ENCODE measurements at places on chromosomes 12 and 14. TPM values are rescaled to one million over a fixed set of nuclear protein-coding genes. Genes with fewer than 3 reads are reported as not detected.

DNA sequence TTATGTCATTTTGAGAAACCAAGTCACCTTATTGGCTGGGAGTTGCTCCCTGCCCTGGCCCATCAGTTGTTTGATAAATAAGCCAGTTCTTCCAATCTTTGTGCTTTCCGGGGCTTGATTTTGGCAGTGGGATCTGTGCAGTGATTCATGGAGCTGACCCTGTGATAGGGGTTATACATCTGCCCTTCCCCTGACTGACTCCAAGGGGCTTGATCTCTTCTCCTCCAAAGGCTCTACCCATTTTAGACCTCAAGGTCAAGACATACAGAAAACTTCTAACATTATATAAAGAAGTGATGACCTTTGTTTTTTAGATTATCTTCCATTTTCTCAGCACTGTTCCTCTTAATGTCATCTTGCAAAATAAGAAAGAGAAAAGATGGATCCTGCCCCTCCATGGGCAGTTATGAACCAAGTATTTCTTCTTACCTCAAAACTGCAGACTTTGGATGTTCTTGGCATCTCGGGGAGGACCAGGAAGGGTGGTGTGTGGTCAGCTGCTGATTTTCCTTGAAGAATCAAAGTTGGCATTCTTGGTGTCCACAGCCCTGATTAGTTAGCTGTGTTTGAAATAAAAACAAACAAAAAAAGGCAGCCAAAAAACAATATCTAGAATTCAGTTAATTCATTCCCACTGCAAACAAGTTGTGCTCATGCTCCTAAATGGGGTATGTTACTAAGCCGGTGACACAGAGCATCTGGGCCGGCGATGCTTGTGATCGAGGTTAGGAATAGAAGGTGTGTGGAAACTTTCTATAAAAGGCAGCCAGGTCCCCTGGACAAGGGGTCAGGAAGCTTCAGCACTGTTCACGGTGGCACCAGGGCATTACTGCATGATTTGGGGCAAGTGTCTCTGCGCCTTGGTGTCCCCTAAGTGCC is 120.2 kb downstream of the SAMD4A start:
- no peak for DNase-seq

- DNase-seq, result no peak
These were observed 83.8 kb upstream of the VRK1 start for GRCh38 chr14:96713426-96713825.

DNA sequence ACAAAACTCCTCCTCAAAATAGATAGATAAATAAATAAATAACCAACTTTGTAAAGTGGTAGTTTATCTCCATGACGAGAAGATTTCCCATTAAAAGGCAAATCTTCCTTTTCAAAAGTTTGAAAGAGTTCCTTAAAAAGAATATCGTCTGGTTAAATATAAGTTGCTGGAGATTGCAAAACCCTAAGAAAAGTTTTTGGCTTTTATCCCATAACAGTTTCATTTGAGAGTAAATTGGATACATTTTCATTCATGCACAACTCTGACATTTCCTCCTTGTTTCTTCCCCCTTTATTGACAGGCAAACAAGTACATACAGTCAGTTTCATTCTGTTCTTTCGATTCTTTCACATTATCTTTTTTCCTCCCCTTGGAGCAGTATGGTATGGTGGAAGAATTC is 45.4 kb upstream of the BTG1 start:
- no peak for DNase-seq

GRCh38 chr12:63064080-63064479 is 86.9 kb downstream of the AVPR1A start:
- DNase-seq, result no peak

The TM9SF1 gene
- 48.9 TPM for total RNA-seq
